ENCODE measurements at places on chromosomes 12 and 14.

DNA sequence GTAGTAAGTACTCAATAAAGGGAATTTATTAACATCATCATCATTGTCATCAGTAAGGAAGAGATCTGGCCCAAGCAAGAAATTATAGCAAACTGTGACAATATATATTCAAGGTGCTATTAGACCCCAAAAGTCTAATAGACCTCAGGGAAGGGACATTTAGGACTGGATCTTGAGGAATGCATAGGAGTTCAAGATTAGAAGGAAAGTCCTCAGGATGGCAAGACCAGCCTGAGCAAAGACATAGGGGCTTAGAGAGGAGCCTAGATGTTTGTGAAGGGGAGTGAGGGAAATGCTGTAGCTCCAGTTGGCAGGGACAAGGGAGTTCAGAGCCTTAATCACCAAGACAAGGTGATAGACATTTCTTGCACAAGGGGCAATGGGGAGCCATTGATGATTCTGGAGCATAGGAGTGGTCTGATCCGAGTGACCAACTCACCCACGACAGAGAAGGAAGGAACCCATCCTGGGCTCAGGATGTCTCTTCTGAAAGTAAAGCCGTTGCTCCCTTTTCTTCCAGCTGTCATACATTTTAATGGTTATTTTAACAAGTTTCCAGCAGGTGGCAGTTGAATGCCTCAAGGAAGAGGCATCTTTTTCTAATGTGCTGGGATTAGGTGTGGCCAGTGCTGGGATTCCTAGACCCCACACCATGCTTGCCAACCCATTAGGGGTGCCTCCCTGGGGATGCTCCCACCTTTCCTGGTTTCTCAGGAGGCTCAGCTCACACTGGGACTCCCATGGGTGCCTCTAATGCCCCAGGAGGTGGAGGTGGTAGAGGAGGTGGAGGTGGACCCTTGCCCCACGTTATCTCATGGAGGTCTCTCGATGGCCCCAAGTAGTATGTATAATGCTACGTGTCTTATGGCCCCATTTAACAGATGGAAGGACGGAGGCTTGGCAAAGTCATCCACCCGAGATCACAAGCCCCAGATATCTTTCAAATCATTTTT, 37.8 kb downstream of the PHETA1 start:
- DNase-seq: no peak

DNA sequence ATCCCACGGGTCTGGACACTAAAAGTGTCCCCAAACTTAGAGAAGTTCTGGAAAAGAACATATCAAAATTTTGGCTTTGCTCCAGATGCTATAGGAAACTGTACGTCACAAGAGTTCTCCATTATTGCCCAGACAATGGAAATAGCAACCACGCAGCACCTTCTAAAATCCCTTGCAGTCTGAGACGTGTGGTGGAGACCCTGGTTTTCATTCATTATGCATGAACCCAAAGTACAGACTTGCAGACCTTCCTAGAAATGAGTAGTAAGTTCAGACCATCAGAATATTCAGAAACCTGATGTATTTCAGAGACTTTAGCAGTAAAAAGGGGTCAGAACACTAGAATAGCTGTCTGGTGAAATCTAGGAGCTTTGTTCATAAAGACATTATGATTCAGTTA, 50.0 kb upstream of the BCL2L14 start:
- no peak for DNase-seq

DNA sequence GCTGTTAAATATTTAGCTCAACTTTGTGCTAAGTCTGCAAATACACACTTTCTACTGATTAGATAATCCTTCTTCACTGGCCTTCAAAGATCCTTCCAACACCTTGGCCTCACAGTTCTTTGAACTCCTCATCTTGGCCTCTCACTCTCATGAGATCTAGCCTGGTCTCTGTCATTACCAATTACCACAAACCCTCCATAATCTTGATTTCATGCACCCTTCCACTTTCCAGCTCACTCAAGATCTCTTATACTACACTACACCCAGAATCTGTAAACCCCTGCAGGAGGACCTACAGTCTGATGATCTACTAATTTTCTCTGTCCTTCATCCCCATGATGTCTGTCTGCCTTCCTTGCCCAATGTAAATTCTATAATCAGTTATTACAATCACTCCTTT, 71.1 kb downstream of the DUSP16 start:
- DNase-seq: no peak

- DNase-seq: no peak
These were observed 13.5 kb downstream of the EXD2 start for GRCh38 chr14:69204753-69205152.

DNA sequence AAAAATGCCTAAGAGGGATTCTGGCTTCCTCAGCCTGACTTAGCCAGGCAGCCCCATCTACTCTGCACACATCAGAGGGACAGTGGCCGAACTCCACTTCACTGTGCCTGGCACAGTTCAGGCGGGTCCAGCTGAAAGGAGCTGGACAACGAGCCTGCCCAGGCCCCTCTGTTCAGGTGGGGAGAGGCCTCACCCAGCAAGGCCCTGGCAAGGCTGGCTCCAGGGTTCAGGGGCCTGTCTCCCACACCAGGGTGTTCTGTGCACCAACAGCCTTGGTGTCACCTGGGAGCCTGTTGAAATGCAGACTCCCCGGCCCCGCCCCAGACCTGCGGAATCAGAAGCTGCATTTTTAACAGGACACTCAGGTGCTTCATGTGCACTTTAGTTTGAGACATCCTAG, 9.8 kb downstream of the FAM181A start:
- no peak for DNase-seq

DNA sequence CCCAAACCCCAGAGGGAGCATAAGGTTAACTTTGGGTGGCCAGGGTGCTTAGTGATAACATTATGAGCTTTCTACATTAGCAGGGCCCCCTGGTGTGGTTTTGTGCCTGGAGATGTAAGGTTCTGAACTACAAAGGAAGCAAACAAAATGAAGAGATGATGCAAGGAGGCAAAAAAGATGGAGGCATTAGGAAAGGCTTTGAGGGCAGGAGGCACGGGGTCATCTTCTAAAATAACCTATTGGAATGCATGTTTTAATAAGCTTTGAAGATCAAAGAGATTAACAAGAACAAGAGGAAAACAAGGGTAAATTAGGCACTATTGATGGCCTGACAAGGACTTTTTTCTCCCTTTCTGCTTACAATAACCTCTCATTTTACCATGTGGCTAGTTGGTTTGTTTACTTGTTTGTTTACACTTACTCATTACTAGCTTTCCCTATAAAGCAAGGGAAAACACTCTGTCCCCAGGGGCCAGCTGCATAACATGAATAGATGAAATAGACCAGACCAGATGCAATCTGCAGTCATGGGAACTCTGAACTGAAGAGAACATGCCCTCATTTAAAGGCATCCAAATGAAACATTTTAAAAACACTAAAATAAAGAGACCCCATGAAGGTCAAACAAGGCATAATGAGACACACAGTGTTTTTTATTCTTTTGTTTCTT, 390.3 kb downstream of the DIO2 start:
- no peak for DNase-seq

- peak; percentile 56 for DNase-seq
These were observed 740 bp upstream of the PRPF40B start for GRCh38 chr12:49622501-49623141.

DNA sequence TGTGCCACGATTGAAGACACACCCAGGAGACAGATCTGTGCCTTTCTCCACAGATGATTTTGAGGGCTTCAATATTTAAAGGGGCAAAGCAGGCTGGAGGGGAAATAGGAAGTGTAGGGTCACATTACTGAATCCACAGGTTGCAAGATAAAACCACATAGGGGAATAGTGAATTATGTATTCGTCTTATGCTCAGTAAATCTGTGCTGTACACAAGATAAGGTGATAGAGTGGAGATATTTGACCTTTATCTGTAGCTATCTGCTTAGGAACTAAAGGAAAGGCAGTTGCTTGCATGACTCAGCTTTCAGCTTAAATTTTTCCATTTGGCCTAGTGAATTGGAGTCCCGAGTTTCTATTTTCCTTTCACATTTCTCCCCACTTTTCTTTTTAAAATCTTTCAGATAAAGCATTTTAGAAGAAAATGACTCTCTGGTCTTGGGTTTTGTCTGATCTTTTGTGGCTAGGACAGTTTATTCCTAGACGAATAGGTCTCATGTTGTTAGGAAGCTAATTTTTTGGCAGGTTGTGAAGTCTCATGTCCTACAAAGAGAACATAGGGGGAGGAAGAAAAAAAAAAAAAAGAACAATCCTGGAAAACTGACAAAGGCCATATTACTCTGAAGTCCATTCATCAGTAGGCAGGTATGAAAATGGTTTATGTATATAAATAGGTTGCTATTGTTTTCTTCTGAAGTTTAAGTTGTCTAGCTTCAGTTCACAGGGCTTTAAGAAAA, 55.4 kb downstream of the FBXO33 start:
- DNase-seq: no peak

- DNase-seq: no peak
These were observed 75.2 kb downstream of the TTC9 start for GRCh38 chr14:70716958-70717357.

- no peak for DNase-seq
These were observed 25.5 kb upstream of the CCDC91 start for GRCh38 chr12:28164644-28165275.

DNA sequence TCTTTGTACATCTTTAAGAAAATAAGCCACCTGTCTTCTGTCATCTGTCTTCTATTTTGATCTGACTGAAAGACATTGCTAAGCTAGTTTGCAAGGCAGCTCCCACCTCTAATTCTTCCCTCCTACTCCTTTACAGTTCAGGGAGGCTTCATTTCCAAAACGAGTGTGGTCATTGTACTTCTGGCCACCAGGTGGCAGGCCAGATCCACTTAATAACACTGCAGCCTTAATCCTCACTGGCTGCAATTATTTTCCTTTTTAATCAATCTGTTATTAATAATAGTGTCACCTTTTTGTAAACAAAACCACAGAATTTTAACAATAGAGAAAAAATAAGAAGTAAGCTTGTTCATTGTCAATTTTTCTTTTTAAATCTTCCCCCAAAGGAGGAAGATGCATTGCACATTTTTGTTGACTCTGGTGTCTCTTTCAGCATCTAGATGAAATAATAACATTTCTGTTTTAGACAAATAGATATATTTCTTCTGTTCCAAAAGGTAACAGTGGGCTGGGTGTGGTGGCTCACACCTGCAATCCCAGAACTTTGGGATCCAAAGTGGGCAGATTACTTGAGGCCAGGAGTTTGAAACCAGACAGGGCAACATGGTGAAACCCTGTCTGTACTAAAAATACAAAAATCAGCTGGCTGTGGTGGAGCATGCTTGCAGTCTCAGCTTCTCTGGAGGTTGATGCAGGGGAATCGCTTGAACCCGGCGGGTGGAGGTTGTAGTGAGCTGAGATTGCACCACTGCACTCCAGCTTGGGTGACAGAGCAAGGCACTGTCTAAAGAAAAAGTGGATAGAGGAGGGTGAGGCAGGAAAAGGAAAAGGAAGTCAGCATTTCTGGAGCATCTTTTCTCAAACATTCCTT, 23.3 kb downstream of the GABARAPL1 start:
- DNase-seq: no peak
